ENCODE measurements at places on chromosomes 2 and 18.

DNA sequence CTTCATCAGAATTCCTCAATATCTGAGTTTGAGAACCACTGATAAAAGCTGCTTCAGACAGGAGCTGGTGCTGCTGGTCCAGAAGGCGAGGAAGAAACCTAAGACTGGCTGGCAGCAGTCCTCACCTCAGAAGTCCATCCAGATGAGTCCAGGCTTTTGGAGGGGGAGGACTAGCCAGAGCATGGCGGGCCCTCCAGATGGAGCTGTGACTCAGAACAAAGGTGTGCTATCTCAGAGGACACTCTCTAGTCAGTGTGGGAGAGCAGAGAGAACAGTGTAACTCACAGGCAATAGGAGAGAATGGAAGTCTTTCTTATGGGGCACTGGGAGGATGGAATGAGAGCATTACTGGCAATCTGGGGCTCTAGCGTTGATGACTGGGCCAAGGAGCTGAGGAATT is 191.4 kb downstream of the NYAP2 start:
- DNase-seq: no peak

DNA sequence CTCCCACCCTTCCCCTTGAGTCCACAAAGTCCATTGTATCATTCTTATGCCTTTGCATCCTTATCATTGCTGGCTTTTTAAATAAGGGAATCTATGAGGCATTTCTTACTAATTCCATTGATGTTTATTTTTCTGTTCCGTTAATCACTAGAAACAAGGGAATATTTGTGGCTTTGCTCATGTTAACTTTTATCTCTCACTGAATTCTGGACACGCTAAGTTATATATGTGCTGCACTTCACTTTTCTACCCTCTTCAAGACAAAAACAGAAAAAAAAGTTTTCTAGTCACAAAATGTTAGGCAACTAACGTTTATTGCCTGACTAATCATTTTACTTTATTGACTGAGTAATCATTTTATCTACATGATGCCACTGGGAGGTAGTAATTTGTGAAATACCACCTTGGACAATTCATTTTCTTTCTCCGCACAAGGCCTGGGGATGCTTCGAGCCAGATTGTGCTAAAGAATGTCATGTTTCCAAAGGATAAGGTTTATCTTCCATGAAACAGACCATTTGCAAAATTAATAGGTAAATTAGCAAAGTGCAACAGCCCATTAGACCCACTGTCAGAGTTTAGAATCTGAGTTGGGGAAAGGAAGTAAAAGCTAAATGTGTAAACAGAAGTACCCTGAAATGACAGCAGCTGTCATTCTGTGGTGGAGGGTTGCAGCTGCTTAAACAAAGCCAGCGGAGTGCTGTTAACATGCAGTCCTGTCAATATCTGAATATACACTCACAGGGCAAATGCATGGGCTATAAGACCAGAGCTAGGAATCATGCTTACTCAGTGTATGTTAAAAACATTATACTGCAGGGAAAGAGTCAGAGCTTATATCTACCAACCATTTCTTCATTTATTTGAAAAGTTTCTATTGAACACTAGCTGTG is 658.7 kb downstream of the CNTNAP5 start:
- DNase-seq: no peak

GRCh38 chr18:68796936-68797690 is 767 bp upstream of the CCDC102B start:
- peak; percentile 40 for DNase-seq

DNA sequence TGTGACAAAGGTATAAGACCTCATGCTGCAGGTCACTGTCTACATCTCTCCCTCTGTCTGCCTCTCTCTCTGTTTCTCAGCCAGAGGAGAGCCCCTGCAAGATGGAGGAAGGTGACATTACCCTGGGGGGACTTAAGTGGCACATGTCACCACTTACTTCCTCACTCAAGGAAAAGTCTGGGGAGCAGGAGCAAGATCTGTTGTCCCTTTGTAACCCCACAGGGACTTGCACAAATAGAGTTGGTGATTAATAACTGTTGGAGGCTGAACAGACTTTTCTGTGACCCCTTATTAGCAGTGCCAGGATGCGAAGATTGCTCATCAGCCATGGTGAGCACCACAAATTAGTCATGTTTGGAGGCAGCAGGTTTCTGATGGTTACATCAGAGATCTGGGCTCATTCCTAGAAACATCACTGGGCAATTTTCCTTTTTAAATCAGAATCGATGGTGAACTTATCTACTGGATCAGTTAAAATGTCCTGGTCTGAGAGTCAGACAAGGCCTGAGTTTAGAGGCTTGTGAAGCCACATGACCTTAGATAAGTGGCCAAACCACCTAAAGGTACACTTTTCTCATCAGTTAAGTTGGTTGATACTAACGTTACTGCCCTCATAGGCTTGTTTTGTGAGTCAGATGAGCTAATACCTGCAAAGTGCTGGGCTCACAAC is 81.2 kb upstream of the LTBP1 start:
- DNase-seq: no peak

GRCh38 chr2:158214431-158214830 is 112.8 kb downstream of the UPP2 start:
- no peak for DNase-seq

DNA sequence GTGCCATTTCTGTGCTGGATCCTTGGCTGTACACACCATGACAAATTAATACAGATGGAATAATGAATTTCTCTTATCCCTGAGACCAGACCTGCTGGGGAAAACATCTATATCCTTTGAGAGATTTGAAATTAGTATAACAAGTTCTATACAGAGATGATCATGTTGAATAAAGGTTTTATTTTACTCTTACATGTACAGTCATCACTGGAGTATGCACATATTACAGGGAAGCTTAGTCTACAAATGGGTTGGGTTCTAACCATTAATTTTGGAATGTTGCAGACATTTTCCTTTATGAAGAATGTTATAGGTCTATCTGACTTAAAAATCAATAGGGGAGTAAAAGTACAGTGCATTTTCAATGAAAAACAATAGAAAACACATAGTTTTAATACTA is 29.9 kb upstream of the MMADHC start:
- DNase-seq: no peak

- DNase-seq: no peak
These were observed 54.5 kb downstream of the C18orf63 start for GRCh38 chr18:74370115-74370514.

DNA sequence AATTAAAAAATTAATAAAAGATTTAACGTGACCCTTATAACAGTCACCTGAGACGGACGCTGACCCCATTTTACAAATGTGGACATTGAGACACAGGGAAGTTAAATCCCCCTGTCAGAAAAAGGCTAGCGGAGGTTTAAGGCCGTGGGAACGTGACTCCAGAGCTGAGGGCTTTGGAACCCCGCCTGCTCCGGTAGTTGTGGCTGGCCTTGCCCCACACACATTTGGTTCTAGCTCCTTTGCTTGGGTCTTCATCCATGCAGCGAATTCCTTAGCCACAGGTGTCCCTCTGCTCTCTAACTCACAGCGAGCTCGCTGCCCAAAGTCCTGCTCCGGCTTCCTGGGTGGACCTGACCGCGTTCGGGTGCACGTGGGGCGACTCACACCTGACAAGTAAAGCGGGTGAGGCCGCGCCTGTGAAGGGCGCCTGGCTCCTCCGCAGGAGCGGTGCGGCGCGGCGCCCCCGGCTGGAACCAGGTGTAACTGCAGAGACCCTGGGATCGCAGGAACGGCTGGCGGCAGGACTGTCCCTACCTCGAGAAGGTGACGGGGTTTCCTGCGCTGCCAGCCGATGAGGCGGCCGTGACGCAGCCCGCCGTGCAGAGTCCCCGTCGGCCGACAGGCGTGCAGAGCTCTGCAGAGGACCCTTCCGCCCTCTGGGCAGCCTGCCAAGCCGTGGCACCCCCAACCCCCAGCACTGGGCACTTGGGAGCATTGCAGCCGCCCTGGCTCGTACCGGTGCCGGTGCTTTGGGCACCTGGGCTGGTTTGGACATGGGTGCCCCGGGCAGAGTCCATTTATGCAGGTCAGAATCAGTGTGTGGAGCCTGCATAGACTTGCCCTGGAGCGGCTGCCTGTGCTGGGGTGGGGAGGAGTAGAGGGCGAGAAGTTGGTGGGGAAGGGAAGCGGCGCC is 2.4 kb upstream of the PROC start:
- peak; percentile 57 for DNase-seq

- no peak for DNase-seq
These were observed 2.1 kb downstream of the SERPINB2 start for GRCh38 chr18:63889626-63890025.
